DMS53 (cell line): ENCODE measurements at places on chromosomes 5 and 9.
A peak's percentile ranks its signal among the peaks of the same experiment; 100 is the strongest.

- DNase-seq: no peak
Measured at GRCh38 chr9:134379831-134380365, 53.6 kb downstream of the RXRA start.

DNA sequence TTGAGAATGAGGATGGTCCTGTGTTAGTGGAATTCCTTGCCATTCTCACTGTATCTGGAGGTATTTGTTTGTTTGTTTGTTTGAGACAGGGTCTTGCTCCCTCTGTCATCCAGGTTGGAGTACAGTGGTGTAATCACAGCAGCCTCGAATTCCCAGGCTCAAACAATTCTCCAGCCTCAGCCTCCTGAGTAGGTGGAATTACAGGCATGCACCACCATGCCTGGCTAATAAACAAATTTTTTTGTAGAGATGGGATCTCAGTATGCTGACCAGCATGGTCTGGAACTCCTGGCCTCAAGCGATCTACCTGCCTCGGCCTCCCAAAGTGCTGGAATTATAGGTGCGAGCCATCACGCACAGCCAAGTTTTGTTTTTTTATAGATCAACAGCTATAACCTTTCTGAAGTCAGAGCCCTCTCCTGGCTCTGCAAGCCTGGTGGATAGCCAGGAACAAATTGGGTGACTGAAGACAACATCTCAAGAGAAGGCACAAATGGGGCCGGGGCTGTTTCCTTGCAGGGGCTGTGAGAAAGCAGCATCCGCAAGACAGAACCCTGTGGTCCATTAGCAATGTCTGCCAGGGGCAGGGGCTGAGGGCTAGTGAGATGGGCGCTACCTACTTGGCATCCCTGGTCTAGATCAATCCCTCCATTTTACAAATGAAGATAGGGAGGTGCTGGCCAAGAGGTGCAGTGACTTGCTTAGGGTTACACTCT lies 18.8 kb downstream of the SH3PXD2B start:
- DNase-seq: no peak

DNA sequence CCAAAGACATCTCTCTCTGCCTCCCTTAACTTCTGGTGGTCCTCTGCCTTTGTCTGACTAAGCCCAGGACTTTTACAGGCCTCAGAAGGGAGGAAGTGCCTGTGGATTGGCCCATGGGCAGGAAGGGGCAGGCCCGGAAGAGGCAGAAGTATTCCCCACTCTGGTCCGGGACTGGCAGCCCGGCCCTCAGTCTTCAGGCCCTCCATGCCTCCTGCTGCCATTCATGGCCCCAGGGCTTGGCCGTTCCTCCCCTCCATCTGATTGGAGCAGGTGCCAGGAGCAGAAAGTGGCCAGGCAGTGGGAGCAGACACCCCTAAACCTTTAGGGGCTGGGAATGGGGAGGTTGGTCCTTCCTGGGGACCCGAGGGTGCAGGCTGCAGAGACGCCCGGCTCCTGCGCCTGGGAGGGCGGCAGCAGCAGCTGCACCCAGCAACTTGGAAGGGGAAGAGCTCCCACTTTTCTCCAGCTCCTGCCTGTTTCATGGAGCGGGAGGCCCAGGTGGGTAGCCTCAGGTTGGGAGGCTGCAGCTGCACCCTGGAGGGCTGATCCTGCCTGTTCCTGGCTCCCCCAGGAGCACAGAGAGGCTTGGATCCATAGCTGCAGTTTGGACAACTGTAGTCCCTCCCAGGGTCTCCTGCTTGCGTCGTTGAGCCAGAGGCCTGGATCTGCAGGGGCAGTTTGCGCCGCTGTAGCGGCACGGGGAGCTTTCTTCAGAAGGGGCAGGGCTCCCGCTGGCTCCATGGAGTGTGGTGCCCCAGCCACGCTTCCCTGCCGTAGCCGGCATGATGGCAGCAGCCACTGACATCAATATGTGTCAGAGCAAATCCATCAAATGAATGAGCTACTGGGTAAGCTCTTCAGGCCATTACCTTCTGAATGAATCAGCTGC lies 661.5 kb upstream of the NUDT12 start:
- no peak for DNase-seq

DNA sequence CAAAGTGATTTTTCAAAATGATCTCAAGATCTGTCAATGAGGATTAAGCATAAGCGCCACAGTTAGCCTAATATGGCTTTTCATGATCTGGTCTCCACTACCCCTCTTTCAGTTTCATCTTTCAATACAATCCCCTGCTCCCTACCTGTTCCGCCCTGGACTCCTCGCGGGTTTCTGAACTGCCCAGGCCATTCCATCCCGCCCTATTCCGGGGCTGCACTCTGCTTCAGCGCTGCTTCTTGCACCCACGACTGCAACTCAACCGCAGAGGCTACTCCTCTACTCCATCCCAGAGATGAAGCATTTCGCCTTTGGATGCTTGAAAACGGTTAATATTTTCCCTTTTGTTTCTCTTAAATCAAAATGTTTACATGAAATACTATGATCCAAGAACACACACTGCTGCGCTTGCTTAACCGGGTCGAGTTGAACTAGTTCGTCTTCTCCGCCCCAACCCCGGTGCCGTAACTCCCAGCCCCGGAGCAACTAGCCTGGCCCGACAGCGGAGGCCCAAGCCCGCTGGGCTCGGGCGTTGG lies 716 bp upstream of the OTULIN start:
- peak; percentile 76 for DNase-seq

DNA sequence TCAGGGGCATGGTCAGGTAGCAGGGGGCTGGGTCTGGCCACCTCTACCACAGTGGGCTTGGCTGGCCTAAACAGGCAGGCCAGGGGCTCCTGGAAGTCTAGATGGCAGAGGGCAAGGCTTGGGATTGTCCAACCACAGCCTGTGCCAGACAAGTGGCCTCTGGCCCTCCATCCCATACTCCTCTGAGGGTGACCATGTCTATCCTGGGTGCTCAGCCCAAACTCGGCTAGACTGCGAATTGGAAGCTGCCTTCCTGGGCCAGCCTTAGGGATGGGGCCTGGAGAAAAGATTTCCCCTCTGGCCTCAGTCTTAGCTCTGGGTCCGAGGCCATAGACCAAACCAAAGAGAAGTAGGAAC lies 110.5 kb downstream of the PHF2 start:
- DNase-seq: no peak

DNA sequence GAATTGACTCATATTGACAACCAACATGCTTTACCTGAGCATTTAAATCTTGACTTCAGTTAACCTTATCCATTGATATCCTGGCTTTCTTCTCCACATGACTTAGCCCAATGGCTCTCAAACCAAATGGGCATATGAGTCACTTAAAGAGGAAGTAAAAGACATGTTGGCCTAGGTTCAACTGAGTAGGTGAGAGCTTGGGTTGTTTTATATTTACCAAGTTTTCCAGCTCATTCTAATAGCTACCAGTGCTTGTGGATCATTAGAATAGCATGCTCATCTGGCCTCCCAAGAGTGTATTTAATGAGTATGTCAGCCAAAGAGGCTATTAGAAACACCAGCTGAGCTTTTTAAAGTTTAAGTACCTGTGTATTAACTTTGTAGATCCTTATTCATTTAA lies 1049.0 kb downstream of the PTPRD start:
- DNase-seq: peak; percentile 50

- no peak for DNase-seq
Measured at GRCh38 chr5:171542525-171543140, 123.2 kb downstream of the FGF18 start.

DNA sequence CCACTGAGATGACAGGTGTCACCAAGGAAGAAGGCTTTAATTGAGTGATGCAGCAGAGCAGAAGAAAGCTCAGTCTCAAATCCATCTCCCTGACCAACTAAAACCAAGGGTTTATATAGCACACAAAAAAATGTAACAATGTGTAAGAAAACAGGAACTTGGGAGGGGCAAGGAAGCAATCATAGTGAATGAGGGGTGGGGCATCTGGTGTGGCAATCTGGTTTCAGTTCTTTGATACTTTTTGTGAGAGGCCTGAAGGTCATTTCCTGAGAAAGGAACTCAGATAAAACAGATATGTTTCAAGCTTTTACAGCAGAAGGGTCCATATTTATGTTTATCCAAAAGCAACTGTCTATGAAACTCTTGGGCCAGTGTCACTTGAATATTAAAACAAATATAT lies 19.7 kb downstream of the CD180 start:
- DNase-seq: no peak
